ENCODE measurements at places on chromosomes 12 and 14.

DNA sequence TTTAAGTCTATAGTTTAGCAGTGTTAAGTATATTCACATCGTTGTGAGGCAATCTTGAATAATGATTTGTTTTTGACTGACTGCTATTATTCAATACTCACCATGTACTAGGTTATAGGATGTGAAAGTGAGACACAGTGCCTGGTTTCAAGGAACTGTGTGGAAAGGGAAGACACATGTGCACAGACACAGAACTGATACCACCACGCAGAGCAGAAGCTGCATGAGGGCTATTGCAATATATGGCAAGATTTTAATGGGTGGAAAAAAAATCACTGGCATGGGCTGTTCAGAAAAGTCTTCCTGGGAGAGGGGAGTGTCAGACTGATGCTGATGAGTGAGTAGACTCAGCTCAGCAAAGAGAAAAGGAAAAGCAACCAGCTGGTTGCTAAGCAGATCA, 10.4 kb downstream of the SLC7A8 start:
- DNase-seq: no peak

GRCh38 chr14:101001311-101002069, 98.0 kb upstream of the RTL1 start:
- no peak for DNase-seq

- DNase-seq: no peak
These were observed 197.0 kb upstream of the EEA1 start for GRCh38 chr12:93126069-93126474.

GRCh38 chr12:45568808-45569207, 160.7 kb upstream of the ARID2 start:
- no peak for DNase-seq

- no peak for DNase-seq
These were observed 60.2 kb upstream of the FERMT2 start for GRCh38 chr14:53011053-53011462.

DNA sequence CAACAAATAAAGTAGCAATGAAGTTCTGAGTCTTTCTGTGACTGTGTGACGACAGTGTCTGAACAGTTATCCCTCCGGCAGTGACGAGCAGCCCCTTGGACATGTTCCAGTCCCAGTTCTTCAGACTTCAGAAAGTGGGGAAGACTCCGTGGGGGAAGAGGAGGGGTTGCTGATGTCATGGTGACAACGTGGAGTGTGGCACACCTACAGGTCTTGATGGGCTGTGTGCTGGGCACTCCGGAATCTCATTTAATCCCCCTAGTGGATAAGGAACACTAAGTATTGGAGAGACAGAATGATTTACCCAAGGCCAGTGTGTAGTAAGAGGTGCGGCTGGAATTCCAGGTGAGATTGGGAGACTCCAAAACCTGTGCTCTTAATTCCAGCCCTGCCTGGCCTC, 280.2 kb downstream of the CACNA1C start:
- DNase-seq: no peak

GRCh38 chr12:12366701-12367481, 10.0 kb downstream of the BORCS5 start:
- no peak for DNase-seq

- no peak for DNase-seq
These were observed 61.5 kb downstream of the TMEM30B start for GRCh38 chr14:61219673-61220072.

DNA sequence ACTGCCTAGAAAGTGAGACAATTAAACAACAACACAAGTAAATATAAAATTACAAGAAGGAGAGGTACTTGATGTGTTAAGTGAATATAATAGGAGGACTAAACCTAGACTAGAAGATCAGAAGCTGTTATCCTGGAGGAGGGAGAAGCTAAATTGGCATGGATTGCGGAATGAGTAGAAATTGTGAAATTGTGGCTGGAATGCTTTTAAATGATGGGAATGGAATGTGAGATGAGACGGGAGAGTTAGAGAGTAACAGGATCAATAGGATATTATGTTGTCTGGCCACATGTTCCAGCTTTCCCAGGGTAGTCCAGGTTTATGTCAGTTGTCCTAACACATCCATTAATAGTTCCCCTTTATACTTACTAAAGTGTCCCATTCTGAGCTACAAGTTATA, 44.0 kb upstream of the CPNE8 start:
- DNase-seq: no peak

DNA sequence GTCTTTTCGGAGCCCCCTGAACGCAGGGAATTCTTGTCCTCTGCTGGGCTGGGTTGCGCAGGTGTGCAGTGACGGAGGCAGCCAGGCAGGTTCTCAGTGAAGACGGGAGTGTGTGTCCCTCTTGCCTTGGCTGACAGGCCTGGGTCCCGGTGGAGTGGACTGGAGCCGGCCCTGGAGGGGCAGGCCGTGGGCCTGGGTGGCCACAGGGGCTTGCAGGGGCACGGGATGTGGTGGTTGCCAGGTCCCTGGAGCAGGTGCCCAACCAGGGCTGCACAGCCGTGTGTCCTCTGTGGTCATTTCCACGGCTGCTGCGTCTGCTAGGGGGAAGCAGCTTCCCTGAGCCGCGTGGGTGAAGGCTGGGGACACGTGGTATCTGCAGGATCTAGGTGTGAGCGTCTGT, 79.8 kb downstream of the ADGRD1 start:
- no peak for DNase-seq

DNA sequence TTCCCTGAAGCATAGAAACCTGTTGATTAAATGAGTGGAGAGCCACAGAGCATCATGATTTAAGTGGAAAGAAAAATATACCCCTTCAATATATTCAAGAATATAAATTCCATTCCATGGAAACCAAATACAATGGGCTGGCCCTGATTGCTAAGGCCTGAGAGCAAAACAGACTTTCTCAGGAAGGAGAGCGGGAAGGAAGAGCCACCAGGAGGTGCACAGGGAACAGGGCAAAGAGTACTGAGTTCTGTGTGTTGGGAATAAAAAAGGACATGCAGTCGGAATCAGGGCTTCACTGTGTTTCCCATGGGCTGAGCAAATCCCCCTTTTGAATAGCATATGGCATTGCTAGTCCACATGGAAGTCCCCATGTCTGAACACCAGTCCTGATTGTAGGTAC, 69.7 kb upstream of the PLEKHG3 start:
- no peak for DNase-seq

GRCh38 chr12:98504368-98504617, 11.1 kb upstream of the TMPO start:
- no peak for DNase-seq

- DNase-seq: no peak
These were observed 81.8 kb upstream of the PTPRB start for GRCh38 chr12:70719071-70719470.

- peak; percentile 90 for DNase-seq
These were observed 163.4 kb downstream of the GARIN6 start for GRCh38 chr12:99810718-99811593.

DNA sequence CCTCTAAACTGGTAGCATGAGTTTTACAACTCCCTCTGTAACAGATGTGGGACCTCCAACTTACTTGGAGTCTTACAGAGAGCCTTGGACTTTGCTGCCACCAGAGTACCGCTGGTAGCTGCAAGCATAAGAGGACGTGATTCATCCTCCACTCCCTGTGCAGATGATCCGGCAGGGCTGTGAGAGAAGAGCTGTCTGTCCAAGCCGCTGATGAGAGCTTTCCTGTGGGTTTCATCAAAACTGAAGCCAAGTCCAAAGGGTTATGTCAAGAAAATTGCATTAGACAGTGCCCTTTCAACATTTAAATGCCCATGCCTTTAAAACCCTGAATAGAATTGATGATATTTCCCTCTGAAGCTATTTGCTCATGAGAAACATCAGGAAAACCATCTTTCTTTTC, 85.8 kb downstream of the LLPH start:
- no peak for DNase-seq

DNA sequence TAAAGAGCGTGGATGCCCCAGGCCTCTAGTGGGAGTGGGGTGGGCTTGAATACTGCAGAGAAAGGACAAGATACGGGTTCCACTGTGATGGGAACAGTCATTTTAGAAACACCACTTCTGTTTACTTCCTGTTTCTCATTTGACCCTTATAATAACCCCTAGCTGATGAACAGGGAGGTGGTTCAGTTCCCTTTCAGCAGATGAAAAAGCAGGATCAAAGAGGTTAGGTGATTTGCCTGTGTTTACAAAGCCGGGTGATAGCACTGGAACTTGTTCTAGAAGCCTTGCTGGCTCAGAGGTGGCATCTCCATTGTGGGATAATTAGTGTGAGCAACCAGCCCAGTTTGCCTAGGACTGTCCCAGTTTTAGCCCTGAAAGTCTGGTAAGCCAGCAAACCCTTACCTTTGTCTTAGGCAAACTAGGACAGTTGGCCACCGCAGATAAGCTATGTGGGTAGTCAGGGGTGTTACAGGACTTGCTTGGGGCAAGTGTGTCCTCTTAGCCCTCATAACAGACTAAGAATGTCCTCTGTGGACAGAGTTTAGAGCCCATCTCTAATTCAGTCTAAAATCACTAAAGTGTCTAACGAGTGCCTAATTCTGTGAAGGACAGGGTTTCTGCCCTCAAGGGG, 7.5 kb upstream of the LRP1-AS start:
- DNase-seq: no peak

DNA sequence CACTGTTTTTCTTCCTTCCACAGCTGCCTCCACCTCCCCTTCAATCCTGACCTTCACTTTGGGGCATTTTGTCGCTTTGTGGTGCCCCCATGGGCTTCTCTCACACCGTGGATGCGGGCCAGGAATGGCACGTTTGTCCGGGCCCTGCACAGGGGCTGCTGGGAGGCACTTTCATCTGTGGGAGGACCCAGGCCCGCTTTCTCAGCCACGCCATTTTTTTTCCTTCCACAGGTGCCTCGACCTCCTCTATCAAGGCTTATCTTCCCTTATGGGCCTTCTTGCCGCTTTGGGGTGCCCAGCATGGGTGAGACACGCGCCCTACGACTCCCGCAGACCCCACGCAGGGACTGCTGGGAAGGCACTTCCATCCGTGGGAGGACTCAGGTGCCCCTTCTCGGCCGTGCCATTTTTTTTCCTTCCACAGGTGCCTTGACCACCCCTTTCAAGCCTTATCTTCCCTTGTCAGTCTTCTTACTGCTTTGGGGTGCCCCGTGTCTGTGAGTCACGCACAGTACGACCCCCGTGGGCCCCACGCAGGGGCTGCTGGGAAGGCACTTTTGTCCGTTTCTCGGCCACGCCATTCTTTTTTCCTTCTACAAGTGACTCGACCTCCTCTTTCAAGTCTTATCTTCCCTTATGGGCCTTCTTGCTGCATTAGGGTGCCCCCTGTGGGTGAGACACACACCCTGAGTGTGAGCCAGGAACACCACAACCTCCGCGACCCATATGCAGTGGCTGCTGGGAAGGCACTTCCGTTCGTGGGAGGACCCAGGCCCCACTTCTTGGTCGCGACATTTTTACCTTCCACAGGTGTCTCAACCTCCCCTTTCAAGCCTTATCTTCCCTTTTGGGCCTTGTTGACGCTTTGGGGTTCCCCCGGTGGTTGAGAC, 270.7 kb downstream of the ALG10 start:
- no peak for DNase-seq

- DNase-seq: no peak
These were observed 23.9 kb downstream of the PHLDA1 start for GRCh38 chr12:76007640-76008039.

DNA sequence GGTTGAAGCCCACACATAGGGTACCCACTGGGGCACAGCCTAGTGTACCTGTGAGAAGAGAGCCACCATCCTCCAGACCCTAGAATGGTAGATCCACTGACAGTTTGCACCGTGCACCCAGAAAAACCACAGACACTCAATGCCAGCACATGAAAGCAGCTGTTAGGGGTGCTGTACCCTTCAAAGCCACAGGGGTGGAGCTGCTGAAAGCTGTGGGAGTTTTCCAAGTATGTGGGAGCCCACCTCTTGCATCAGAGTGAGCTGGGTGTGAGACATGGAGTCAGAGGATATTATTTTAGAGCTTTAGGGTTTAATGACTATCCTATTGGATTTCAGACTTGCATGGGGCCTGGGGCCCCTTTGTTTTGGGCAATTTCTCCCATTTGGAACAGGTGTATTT, 30.5 kb downstream of the TSPAN19 start:
- DNase-seq: no peak

- no peak for DNase-seq
These were observed 112.6 kb downstream of the ZNF664 start for GRCh38 chr12:124085419-124086296.

GRCh38 chr12:124347805-124348658, 53.1 kb downstream of the RFLNA start:
- DNase-seq: no peak

- no peak for DNase-seq
These were observed 5.3 kb downstream of the ACIN1 start for GRCh38 chr14:23089498-23090253.

DNA sequence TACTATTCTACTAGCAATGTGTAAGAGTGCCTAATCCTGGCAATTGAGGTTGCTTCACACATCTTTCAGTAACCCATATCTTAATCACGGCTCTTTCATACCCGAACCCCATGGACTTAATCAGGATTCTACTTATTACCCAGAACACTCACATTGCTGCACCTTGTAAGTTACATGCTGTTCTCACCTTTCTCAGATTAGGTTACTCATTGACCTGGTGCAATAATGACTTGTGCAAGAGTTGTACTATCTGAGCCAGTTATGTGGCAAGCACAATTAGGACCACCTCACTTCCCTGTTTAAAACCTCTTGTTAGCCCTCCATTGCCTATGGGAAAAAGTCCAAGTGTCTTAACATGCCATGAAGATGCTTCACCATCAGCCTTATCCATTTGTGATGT, 306.7 kb upstream of the E2F7 start:
- no peak for DNase-seq

GRCh38 chr12:64335886-64336466, 54.6 kb downstream of the C12orf56 start:
- DNase-seq: no peak

DNA sequence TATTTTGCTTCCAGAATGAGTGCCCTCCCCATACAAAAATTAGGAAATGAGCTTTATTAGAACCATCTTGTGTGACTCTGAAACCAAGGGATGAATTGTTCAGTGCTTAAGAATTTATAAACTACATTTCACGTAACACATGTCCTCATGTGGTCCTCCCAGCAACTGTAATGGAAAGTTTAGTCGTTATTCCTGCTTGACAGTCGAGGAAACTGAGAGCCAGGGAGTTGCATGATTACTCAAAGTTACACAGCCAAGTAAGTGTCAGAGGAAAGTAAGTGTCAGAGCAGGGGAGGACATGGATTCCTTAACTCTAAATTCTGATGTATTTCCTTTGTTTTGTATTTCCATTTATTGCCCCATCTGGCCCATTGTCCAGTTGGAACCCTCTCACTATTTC, 453.9 kb downstream of the FUT8 start:
- no peak for DNase-seq

Data from NCI-H2029 treated with DMSO at 0.1 percent for 48 hours (cell line).